ENCODE measurements at places on chromosomes 7 and 10.

GRCh38 chr7:41705109-41705901 lies 2.4 kb upstream of the INHBA start:
- DNase-seq, result no peak

DNA sequence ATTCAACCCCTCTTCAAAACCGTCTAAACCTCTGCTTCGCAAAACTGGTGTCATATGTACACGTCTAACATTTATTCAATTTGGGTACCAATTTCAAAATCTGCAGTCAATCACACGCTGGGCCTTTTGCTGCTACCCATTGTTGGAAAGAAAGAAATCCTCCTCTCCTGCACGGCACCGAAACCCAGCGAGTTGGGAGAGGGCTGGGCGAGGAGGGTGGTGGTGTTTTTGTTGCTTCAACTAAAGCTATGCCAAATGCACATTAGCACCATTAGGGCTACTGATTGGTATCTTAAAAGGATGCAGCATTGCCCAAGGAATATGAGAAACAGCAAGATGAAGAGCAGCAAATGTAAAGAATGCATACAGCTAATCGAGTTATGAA lies 7.8 kb downstream of the EBF3 start:
- no peak for DNase-seq

GRCh38 chr10:74033702-74034101 lies 35.8 kb downstream of the VCL start:
- DNase-seq, result no peak

- no peak for DNase-seq
Observed at GRCh38 chr10:665579-666091, 23.8 kb downstream of the DIP2C start.

GRCh38 chr10:13147161-13147560 lies 14.2 kb upstream of the MCM10 start:
- DNase-seq, result no peak
